ENCODE measurements at places on chromosomes 1 and 21. TPM values are rescaled to one million over a fixed set of nuclear protein-coding genes. Genes with fewer than 3 reads are reported as not detected.

DNA sequence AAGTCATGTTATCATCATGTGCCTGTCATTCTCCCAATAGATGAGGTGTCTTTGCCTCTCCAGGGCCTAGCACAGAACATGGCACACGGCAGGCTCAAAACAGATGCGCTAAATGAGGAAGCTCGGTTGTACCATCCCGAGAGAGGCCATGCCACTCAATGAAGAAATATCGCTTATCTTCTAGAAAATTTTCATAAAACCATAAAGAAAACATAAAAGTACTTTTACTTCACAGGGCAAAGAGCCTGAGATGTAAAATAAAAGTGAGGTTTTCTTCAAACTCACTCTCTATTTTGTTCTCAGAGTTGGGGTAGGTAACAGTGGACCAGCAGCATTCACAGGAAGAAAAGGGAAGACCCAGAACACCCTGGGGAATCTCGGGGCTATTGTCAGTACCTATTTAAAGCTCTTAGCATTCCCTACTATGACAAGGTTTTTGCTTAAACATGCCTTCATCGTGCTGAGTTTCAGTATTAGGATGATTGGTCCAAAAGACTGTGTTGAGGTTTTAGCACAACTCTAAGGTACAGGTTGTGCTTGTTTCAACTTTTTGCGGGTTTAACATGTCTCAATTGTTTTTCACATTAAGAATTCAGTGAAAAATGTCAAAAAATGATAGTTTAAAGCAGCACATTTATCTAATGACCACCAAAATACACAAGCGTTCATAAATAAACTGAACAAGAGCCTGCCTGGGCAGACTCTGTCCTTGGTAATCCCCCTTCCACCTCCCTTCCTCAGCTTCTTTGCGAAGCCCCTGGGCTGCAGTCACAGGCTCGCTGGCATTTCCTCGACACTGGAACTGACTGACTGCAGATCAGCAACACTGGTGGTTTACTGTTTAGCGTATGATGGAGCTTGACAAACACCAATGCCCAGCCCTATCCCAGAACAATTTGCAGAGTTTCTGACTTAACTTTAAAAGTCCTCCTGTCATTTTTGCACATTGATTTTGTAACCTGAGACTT lies 55.6 kb downstream of the COQ8A start:
- no peak for DNase-seq

DNA sequence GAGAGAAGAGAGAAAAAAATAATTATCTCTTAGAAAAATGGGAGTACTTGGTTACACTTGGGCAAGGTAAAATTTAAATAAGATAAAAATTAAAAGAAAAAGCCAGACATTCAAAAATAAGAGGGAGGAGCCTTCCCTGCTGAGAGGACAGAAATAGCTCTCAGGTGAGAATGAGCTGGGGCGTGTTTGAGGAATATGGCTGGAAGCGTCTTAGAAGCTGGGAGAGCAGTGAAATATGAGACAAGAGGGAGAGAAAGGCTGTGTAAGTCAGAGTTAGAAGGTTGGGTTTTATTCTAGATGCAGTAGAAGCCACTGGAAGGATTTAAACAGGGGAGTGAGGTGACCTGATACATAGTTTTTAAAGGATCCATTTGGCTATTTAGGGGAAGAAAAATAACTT lies 154.2 kb upstream of the L1TD1 start:
- DNase-seq = no peak

DNA sequence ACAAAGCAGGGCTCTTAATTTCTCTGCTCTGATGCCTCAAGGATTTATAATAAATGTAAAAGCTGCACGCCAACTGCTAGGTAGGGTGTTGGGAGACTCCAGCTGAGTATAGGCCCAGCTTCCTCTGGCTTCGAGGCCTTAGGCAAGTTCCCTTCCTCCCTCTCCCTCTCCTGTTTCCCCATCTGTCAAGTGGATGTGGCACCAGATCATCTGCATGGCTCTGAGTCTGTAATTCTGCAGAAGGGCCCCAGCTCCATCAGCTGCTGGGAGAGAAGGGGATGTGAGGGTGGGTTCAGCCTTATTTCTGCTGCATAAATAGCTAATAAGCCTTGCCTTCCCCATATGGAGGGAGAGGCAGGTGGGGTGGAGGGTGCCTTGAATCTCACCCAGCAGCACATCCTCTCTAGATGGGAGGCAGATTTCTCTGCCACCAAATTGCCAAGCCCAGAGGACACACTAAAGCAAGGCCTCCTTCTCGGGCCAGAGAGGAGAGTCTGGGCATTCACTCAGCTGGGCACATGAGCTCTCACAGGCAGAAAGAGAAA lies 3.8 kb downstream of the TRIM62 start:
- DNase-seq = no peak

DNA sequence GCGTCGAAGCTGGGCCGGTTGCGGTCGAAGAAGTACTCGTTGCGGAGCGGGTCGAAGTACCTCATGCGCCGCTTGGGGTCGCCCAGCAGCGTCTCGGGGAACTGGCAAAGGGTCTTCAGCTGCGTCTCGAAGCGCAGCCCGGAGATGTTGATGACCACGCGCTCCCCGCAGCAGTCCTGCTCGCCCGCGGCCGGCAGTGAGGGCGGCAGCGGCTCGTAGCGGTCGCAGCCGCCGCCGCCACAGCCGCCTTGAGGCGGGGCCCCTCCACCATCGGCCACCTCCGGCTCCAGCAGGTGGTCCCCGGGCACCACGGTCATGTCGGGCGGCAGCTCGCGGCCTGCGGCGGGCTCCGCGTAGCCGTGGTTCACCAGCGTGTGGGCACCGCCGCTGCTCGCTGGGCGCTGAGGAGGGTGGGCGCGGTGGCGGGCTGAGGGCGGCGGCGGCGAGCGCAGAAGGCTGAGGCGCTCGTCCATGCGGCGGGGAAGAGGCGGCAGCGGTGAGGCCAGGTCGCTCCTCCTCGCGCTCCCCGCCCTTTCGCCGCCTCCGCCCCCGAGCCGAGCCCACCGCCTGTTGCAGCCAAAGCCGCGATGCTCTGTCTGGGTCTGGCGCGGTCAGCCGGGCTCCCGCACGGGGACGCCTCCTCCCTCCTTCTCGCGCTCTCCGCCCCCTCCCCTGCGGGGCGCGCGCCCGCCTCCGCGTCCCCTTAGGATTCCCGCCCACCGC lies at the start of gene KCNA3:
TSS of gene KCNA3 (minus strand) at position 604 of the 723 bp plus-strand sequence. CDS start at position 473, 131 bp downstream.
- DNase-seq = peak; percentile 84

The RAB3B gene
- 34.1 TPM for total RNA-seq

- DNase-seq = peak; percentile 68
These were observed at the start of gene KCNQ4 for GRCh38 chr1:40783001-40783905. KCNQ4 (plus strand) TSS chr1:40783787; CDS start chr1:40784094, 307 bp downstream.

DNA sequence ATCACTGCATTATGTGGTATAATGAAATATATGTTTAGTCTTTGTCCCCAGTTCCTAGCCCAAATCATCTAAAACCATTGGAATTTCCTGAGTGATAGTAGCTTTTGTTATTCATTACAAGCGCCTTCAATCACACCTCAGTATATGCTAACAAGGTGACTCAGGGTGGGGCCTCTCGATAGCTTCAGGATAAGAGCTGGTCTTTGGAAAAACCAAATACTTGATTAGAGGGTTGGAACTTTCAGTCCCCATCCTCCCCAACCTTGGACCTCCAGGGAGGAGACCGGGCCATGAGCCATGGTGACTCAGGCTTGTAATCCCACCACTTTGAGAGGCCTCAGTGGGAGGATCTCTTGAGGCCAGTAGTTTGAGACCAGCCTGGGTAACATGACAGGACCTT lies 5.1 kb upstream of the BRDT start:
- DNase-seq = peak; percentile 15

DNA sequence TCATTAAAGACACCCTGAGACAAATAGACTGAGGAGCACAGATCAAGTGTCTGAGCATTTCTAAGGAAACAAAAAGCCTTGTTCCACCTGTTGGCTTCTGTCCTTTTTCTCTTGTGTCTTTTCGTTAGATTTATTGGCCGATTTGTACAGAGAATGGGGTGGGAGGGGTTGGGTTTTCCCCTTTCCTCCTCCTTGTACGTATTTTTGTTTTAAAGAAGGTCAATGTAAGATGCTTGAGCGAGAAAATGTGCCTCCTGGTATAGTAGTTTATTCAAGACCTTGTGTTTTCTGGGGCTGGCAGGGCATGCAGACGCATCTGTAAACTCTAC lies 1.2 kb downstream of the BCL9 start:
- no peak for DNase-seq

GRCh38 chr1:48182439-48182838 lies 40.1 kb upstream of the SLC5A9 start:
- no peak for DNase-seq

The CMPK1 gene
- 35.6 TPM for total RNA-seq

DNA sequence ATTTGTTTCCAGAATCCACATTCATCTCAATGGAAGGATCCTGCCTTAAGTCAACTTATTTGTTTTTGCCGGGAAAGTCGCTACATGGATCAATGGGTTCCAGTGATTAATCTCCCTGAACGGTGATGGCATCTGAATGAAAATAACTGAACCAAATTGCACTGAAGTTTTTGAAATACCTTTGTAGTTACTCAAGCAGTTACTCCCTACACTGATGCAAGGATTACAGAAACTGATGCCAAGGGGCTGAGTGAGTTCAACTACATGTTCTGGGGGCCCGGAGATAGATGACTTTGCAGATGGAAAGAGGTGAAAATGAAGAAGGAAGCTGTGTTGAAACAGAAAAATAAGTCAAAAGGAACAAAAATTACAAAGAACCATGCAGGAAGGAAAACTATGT lies 2.6 kb downstream of the GADD45A start:
- DNase-seq = no peak

The SFN gene
- total RNA-seq = 14.3 TPM

The DNM3 gene
- total RNA-seq = 1.9 TPM

DNA sequence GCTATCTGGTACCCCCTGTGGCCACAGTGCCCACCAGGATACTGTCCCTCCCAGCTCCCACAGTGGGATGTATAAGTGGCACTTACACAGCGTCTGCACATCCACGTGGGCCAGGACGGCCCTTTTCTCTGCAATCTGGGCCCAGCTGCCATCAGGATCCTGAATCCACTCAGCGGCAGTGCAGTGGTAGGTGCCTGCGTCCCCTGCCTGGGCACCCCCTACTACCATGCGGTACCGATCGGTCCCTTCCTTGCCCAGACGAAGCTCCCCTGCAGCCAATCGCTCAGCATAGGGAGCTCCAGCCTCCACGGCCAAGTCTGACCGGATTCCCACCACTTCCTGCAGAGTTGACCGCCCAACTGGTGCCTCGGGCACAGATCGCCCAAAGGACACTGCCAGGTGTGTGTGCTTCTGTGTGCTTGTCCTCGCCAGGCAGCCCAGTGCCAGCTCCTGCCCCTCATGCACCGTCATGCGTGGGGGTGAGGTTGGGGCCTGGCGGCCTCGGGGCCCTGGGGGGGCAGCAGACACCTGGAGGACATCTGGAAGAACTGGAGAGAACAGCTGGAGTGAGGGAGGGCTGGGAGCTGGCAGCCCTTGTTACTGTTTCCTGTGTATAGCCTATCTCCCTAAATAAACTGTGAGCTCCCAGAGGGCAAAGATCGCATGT lies 4.7 kb downstream of the IGSF8 start:
- DNase-seq = no peak

DNA sequence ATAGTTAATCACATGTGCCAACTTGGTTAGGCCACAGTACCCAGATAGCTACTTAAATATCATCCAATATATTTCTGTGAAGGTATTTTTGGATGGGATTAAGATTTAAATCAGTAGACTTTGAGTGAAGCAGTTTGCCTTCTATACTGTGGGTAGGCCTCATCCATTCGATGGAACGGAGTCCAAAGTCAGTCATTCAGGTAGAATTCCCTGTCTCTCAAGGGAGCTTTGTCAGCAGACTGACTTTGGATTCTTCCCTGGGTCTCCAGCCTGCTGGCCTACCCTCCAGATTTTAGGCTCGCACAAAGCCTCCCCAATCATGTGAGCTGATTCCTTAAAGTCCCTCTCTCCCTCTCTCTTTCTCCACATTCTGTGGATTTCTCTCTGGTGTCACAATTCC lies 145.1 kb upstream of the MAGI3 start:
- no peak for DNase-seq

The NLRP3 gene
- total RNA-seq = 0.11 TPM

The CRYBG2 gene
- 14.4 TPM for total RNA-seq

The TAL1 gene
- 0.63 TPM for total RNA-seq

- DNase-seq = no peak
These were observed 423.9 kb downstream of the DSCAM start for GRCh38 chr21:40422896-40423635.

- no peak for DNase-seq
These were observed 106.8 kb downstream of the ESRRG start for GRCh38 chr1:216616425-216616824.

GRCh38 chr1:173202424-173203145 lies 4.5 kb downstream of the TNFSF4 start:
- no peak for DNase-seq

- no peak for DNase-seq
These were observed 9.2 kb downstream of the KCNJ6 start for GRCh38 chr21:37907076-37907475.

The RAB7B gene
- not detected for total RNA-seq

DNA sequence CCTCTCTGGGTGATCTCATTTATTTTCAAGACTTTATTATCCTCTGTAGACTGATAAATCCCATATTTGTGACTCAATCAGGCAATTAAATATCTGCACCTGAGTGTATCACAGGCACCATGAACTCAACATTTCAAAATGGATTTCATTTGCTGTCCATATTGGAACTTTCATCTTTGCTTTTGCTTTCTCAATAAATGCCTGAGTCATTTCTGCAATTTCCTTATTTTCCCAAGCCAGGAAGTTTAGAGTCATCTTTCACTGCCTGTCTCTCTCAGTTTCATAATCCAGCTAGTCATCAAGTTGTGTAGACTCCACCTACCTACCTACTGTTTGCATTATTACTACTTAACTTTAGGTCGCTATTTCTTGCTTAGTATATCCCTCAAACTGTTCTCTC lies 540.9 kb downstream of the LMO4 start:
- DNase-seq = no peak

The USP48 gene
- 86.9 TPM for total RNA-seq

The WDR4 gene
- total RNA-seq = 42.2 TPM

GRCh38 chr21:26597981-26598380 lies 24.9 kb upstream of the CYYR1 start:
- DNase-seq = no peak

GRCh38 chr1:32773018-32773763 lies 44.0 kb downstream of the YARS1 start:
- DNase-seq = peak; percentile 90

The AADACL4 gene
- total RNA-seq = not detected

The ETV3L gene
- 0.25 TPM for total RNA-seq

- DNase-seq = no peak
These were observed 306.4 kb downstream of the RPS6KC1 start for GRCh38 chr1:213357403-213357802.

Data from WTC11 (cell line).